Tibial artery (tissue), 4 donors: ENCODE measurements at places on chromosomes 11 and 22.

DNA sequence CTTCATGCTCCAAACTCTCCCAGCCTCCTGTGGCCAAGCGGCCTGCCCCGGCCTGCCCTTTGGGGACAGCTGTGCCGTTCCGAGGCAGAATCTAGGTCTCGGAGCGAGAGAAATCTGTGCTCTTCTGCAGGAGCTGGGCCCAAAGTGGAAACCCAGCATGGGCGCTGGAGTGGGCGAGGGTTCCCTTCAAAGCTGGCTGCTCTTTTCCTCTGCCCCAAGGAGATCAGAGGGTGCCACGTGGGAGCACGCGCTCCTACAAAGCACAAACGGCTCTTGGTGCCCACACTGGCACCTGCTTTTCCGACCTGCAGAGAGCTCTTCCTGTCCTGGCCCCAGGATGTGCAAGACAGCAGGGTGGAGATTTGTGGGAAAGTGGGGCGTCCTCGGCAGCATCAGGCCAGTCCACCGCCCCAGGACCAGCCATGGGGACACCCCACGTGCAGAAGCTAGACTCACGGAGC, 6.9 kb downstream of the OSBPL5 start:
- peak; percentile 65 for DNase-seq

DNA sequence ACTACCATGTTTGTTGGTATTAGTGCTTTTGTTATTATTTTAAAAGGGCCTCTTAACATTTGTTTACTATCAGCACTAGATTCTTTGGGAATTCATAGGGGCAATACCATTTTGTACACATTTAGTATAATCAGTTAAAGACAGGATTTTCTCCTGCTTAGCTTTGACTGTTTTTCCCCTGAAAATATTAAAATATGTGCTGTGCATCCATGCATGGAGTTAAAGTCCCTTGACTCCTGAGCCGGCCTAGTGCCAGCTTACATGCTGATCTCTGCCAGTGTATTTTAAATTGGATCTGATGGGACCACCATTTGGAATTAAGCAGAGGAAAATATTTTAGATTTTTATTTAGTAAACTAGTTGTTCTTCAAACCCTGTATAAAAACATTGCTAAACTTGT, 161.4 kb downstream of the METTL15 start:
- DNase-seq, result no peak

DNA sequence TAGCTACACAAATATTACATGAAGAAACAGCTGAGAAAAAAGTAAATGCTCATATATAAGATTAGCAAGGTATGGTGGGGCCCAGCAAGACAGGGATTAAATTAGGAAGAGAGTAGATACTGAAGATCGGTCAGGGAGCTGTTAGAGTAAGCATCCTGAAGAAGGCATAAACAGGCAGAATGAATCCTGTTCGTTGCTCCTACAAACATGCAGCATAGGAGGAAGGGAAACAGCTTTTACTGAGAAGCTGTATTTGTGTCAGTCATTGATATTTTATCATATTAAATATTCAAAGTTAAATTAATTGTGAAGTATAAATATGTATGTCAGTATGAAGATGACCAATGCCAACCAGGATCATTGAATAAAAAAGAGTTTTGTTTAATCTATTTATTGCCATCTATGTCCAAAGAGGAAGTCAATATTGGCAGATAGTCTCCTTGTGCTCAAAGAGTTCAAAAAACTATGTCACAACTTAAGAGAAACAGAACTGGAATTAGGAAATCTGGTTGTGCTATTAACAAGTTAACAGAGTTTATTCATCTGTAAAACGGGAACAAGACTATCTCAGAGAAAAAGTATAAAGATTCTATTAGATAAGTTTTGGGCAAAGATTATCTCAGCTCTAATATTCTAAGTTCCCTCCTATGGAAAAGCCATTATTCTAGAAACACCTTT, 255.2 kb downstream of the GRM5 start:
- DNase-seq, result no peak

DNA sequence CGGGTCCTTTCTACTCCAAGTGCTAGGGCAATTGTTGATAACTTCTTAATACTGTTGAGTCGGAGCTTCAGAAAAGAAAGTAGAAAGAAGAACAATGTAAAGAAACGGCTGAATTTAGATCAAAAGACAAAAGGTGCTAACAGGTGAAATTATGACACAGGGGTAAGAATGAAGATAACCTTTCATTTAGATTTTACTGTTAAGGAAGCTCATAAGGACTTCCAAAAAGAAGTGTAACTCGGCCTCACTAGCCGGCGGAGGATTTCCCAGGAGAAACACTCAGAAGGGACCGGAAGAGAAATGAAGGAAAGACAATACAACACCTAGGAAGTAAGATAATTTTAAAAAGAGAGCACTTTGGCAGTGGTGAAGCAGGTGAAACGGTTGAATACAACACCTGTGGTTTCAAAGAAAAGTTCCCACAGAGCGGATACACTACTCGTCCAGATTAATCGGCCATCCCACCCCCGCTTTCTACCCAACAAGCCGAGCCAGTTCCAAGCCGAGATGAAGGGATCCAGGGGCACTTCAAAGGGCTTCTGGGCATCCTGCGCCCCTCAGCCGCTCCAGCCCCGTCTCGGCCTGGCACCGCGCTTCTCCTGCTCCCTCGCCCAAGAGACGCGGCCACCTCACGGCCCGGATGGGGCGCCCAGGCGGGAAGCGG, 737 bp downstream of the PPP2R1B start:
- no peak for DNase-seq

GRCh38 chr11:87775036-87775435, 400.2 kb downstream of the RAB38 start:
- no peak for DNase-seq

DNA sequence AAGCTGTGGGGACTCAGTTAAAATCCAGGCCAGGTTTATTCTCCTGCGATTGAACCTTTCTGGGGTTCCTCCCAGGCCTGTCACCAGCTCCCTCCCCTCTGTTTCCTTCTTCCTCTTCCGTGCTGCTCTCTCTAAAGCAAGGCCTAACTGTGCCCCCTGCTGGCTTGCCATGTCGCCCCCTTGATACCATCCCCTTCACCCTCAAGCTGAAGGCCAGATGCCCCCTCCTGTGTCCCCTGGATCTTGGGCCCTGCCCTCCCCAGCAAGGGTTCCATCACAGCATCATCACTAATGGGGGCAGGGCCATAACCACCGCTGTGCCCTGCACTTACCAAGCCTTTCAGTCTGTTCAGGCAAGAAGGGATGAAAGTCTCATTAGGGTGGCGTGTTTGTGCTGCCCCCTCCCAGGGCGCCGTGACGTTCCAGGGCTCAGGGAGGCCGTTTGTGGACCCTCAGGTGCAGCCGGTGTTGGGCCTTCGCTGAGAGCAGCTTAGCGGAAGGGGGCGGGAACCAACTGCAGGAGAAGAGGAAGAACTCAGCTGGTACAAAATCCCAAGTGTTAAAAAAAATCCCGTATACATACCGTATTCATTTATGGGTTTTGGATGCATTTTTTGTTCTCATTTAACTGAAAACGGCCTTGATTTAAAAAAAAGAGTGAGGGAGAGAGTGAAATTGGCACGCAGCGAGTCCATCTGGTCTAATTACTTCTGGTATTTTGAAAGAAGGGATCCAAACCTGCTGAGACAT, 69.9 kb downstream of the MPPED1 start:
- DNase-seq, result no peak

GRCh38 chr11:46472662-46472994, 81.1 kb upstream of the CHRM4 start:
- no peak for DNase-seq

GRCh38 chr11:108933630-108934029, 268.8 kb downstream of the DDX10 start:
- no peak for DNase-seq

DNA sequence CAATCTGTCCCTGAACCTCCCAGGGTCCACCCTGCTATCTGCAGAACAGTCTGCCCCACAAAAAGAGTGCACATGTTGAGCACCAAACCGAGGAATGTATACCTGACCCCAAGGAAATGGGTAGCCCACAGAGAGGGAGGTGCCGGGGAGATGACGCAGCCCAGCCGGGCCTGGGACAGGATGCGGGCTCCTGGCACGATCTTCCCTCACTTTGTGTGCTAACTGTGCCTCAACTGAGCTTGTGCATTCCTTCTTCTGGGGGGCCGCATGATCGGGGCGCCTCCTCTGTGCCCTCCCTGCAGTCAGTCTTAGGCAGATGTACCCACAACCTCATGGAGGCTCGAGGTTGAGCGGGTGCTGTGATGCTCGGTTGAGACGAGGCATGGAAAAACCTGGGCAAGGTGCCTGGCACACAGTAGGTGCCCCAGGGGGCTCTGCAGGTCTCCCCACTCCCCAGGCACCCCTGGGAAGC, 2.4 kb downstream of the GAS2L1 start:
- DNase-seq, result no peak

DNA sequence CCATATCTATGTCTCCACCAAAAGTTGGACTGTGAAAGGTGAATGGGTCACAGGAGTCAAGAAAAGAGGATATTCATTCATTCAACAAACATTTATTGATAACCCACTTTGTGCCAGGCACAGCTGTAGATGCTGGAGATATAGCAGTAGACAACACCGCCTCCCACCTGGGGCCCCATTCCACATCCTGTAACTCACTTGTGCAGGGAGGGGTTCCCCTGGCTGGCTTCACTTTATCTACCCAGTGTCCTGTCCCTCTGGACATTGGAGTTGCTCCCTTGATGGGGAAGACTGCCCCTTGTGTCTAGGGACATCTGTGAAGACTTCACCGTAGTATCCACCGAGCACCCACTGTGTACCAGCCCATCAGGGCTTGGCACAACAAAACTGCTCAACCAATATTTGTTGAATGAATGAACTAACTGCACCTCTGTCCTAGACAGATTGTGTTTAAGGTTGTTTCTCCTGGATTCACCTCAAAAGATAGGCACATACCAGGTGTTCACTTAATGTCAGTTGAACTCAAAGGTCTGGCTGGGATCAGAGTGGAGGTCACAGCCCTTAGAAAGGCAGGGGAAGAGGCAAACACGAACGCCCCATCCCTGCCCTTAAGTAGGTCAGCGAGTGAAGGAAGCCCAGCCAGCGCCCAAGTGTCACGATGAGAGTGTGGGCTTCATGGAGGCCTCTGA, 1.4 kb upstream of the OVOL1 start:
- no peak for DNase-seq

- DNase-seq, result no peak
Measured at GRCh38 chr22:11066458-11067285, 4461.3 kb upstream of the OR11H1 start.

DNA sequence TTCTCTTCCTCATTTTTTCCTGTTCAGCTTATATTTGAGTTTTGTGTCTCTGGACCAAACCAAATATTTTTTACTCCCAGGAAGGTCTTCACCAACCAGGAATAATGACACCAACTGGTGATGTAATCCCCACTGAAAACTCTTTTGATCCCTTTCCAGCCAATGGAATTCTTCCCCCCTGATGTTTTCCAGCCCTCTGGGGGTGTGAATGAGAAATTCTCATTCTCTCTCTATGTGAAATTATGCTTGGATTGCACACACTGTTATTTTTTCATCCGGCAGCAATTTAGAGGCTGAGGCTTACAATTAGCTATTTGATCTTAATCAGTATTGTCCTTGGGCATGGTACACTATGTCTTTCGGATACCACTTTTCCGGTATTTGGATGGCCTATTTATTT, 39.5 kb upstream of the SLC1A2 start:
- DNase-seq, result no peak
